ENCODE measurements at places on chromosomes 2 and 18.

GRCh38 chr2:239639421-239640185, 238.8 kb upstream of the HDAC4 start:
- no peak for DNase-seq

GRCh38 chr2:241885946-241886643, 16.6 kb downstream of the RTP5 start:
- no peak for DNase-seq

DNA sequence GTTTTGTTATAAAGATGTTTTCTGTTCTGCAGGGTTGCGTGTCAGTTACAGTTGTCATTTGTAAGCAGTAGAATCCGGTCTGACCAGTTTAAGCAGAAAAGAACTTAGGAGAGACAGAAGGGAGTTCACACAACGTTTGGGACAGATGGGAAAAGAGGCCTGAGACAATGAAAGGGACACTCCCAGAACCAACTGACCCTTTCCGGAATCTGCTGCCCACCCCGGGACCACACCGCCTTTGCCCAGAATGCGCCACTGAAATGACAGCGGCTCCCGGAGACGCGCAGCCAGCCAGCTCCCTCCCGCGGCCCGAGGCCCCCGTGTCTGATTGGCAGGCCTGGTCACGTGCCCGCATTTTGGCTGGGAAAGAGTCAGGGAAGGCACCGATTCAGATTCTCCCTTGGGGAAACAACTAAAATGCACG, 244.6 kb downstream of the BCL2 start:
- peak; percentile 93 for DNase-seq

DNA sequence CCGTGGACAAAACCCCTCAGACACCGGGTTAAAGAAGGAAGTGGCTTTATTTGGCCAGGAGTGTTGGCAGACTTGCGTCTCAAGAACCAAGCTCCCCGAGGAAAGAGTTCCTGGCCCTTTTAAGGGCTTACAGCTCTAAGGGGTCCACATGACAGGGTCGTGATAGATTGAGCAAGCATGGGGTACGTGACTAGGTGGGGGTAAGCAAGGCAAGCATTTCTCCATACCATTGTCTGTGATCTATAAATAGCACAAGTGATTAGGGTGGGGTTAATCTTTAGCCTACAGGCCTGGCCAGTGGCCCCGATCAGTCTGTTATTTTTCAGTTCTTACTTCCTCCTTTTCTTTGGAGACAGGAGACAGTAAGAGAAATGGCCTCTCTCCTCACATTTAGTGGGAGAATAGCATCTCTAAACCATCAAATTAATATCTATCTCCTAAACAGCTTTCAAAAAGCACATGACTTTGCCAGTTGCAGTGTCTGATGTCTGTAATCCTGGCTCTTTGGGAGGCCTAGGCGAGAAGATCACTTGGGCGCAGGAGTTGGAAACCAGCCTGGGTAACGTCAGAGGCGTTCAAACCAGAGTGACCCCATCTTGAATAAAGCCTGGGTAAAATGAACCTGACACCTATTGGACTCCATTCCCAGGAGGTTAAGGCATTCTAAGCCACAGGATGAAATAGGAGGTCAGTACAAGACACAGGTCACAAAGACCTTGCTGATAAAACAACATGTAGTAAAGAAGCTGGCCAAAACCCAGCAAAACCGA, 18.3 kb upstream of the CNOT11 start:
- DNase-seq = no peak

DNA sequence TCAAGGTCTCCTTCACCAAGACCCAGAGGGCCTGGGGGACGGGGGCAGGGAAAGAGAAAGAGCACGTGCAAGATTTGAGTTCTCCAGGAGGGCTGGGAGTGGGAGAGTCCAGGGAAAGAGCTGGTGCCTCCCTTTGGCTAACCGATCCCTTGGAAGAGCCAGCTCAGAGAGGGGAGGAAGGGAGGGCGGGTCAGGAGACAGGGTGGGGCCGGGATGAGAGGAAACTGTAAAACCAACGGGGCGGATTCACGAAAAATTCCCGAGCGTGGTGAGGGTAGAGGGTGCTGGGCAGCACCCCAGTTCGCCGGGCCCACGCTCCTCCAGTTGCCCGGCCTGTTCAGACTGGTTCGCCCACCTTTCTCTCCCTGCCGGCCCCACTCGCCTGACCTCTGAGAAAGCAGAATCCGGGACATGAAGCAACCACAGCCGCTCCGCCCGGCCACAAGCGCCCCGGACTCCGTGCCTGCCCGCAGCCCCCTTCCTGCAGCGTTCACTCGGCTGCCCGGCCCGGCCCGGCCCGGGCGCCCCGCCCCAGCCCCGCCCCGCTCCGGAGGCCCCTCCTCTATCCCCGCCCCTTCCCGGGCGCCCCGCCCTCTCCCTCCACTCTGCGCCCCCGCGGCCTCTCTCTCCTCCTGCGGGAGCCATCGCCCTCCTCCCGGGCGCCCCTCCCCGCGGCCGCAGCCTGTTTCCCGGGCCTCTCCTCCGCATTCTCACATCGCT, 230.9 kb upstream of the SMAD2 start:
- DNase-seq = peak; percentile 95

- DNase-seq = no peak
These were observed 2.3 kb downstream of the PRKD3 start for GRCh38 chr2:37322368-37322767.

All from endodermal cell (in vitro differentiated cells).